ENCODE measurements at places on chromosomes 12 and 14.
A peak's percentile ranks its signal among the peaks of the same experiment; 100 is the strongest.

DNA sequence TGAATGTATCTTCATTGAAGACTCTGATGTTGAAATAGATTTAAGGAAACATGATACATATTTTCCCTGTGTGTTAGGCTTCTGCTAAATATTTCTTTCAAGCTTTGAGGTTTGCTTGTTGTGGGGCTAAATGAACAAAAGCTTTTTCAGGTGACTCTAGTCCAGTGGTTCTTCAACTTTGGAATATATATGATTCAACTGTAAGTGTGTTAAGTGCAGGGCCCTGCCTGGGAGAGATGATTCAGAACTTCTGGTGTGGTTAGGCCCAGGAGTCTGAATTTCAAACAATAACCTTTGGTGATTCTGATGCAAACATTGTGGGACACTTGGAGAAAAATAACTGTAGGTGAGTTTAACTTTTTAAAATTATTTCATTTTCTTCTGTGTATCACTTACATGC, 93.0 kb downstream of the TRHDE start:
- DNase-seq: no peak

GRCh38 chr14:71751264-71751663, 181.0 kb upstream of the RGS6 start:
- no peak for DNase-seq

- peak; percentile 4 for DNase-seq
These were observed 27.4 kb downstream of the SRRM4 start for GRCh38 chr12:119008691-119009221.

DNA sequence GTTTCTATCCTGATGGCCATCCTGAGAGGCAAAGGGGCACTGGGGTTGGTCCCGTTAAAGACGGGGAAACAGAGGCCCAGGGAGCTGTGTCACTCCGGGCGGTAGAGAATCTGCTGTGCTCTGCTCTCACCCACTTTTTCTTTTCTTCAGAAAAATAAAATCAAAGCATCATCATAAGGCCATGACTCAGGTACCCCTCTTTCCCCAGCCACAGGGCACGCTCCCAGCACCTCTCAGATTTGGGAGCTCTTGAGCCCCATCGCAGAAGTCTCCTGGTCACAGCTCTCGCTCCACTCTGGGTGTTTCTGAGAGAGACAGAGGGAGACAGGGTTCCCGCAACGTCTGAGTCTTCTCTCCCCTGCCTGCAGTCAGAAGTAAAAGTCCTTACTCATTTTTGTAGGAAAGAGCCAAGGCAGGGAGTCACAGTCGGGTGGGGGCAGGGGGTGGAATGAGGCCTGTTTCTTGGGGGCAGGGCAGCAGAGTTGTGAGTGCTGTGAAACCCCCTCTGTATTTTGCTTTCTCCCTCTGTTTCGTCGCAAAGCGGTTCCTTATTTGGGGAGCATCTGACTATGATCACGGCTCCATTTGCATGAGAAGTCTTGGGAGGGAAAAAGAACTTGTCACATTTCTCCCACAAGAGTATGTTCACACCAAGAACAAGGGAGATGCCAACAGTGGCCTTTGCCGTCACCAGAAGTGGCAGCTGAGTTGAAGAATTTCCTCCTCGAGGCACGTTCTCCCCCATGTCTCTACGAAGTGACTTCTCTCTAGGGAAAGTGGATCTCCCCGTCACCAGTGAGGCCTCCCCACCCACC, 139.0 kb downstream of the BCL11B start:
- DNase-seq: no peak

GRCh38 chr14:91929700-91930099, 17.8 kb downstream of the FBLN5 start:
- no peak for DNase-seq

DNA sequence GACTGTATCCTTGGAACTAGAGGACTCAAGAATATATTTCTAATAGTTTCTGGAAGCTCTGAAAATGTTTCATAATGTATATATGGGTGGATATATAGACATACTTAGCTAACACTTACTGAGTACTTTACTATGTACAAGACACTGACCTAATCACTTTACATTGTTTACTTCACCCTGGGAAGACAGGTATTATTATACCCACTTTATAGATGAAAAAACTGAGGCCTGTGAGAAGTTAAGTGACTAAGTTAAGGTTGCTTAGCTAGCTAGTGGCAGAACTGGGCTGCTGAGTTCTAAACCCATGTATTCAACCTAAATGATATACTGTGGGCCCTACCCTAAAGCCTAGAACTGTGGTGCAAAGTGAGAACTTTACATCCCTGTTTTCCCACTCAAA, 79.1 kb upstream of the SSTR1 start:
- DNase-seq: no peak

DNA sequence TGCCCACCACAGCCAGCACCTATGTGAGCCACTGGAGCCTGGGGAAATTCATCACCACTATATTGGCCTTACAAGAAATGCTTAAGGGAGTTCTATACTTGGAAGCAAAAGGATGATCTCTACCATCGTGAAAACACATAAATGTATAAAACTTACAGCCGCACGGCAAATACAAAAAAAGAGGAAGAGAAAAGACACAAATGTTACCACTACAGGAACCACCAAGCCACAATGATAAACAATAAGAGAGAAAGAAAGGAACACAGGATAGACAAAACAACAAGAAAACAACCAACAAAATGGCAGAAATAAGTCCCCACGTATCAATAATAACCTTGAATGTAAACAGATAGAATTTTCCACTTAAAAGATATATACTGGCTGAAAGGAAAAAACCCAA, 267.5 kb downstream of the TMEM121 start:
- DNase-seq: no peak

Data from HuH-7 (cell line).